ENCODE measurements at places on chromosomes 6 and 20.

DNA sequence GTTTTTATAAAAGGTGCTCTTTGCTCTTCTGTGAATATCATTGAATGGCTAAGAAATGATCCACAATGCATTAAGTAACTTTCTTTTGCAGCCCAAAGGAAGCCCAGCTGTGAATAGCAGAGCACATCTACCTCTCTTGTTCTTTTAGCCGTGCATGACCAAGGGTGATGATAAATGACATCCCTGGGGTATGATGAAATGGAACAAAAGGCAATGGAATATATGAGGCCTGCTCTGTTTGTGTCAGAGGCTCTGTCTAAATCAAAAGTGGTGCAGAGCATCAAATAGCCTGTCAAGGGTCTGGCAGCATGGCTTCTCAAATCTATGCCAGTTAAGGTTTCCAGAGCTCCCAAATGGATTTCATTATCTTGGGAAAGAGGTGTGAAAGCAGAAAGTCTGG, 362.6 kb upstream of the RNF217 start:
- no peak for DNase-seq

- no peak for DNase-seq
Observed at GRCh38 chr6:121800047-121800446, 364.6 kb downstream of the GJA1 start.

DNA sequence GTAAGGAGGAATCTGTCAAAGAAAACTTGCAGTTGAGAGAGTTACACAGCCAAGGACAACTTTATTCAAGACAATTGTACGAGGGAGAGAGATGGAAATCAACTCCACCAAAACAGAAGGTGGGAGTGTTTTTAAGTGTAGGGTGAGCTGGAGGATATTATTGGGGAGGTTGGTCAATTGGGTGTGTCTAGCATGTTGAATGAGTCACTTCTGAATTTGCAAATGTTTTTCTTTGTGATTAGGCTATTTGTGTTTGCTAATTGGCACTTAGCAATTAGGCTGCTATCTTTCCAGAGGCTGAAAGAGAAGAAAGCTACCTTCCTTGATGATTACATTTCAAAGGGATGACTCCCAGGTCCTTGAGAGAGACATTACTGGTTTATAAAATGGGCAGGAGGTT, 441.1 kb downstream of the MEI4 start:
- DNase-seq = no peak

DNA sequence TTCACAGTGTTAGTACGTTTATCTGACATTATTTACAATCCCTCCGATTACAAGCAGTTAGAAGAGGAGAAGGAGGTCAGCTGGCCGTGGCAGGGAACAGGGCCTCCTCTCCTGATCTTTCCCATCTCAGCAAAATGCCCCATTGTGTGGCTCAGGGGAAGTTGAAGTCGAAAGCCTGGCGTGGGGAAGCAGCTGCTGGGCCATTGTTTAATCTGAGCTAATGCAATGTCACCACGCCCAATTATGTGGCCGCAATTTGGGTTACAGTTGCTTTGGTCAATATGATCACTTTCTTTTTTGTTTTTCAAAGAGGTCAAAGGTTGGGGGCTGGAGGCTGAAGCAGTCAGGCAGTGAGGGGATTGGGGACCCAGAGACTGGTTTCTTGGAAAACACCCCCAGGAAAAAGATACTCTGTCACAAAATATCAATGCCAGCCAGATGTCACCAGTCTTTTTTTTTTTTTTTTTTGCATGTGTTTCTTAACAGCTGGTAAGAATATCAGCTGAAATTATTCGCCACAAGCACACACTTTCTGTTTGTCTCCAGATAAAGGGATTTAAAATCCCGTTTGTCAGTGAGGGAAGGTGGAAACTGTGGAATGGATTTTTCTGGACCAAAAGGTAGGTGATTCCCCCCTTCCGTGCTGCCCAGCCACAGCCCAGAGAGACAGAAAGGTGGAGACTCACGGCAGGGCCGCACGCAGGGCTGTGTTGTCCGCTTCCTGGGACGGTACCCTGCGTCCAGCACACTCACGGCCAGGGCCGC, 24.6 kb downstream of the DLL1 start:
- DNase-seq = no peak

DNA sequence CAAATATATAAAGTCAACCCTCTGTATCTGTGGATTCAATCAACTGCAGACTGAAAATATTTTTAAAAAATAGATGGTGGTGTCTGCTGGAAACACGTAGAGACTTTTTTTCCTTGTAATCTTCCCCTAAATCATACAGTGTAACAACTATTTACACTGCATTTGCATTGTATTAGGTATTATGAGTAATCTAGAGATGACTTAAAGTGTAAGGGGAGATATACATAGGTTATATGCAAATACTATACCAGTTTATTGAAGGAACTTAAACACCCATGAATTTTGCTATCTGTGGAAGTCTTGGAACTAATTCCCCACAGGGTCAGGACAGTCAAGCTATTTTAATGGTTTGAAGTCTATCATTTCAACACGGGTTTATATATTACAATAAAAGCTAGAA, 10.2 kb downstream of the HDAC2 start:
- no peak for DNase-seq

- no peak for DNase-seq
Observed at GRCh38 chr20:8952721-8953120, 116.2 kb upstream of the PLCB4 start.

DNA sequence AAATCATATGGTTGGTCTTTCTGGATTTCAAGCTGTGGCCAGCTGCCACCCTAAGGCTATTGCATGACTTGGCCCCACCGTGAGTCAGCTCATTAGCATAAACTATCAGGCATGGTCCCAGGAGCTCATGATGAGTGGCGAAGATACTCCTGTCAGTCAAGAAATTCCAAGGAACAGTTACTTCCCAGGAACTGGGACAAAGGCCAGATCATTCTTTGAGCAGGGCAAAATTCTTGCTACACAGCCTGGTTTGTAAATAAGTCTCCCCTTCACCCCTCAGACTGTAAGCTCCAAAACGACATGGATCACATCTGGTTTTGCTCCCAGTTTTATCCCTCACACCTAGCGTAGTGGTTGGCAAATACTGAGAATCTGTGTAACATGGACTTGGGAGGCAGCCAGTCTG, 33.0 kb upstream of the KIAA1586 start:
- DNase-seq = no peak

DNA sequence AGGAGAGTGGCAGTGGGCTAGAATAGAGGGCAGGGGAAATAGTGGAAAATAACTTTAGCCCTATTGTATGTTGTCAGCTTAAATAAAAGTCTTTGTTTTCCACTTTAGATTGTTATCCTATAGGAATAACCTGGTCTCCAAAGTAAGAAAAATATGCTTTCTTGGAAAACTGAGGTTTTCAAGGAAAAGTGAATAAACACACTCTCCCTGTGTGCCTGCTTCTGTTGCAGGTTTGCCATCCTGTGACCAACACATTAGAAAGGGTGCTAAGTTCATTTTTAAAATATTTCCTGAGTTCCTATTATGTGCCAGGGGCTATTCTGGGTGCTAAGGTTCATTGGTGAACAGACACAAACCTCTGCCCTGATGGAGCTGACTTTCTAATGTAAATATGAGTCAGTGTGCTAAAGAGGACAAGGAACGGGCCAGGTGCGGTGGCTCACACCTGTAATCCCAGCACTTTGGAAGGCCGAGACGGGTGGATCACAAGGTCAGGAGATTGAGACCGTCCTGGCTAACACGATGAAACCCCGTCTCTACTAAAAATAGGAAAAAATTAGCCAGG, 23.5 kb downstream of the BICRAL start:
- no peak for DNase-seq

GRCh38 chr6:4134841-4135664, at the start of gene ECI2:
Gene ECI2, minus strand, starts transcription at chr6:4135575. Its CDS starts 15 bp downstream, at chr6:4135560.
- no peak for DNase-seq

Data from central memory CD8-positive, alpha-beta T cell (primary cell).